NCI-H2227 treated with DMSO at 0.1 percent for 48 hours (cell line): ENCODE measurements at places on chromosomes 4 and X.

- no peak for DNase-seq
These were observed 64.1 kb downstream of the ALPK1 start for GRCh38 chr4:112361181-112361791.

GRCh38 chr4:26812049-26812714 lies 48.5 kb upstream of the STIM2 start:
- DNase-seq = no peak

- DNase-seq = peak; percentile 58
These were observed at the start of gene SLC6A8 for GRCh38 chrX:153687121-153688039. Gene SLC6A8 (plus strand): TSS chrX:153687926. CDS start chrX:153688575, 649 bp downstream.

- DNase-seq = no peak
These were observed 349.7 kb downstream of the IQCM start for GRCh38 chr4:149465955-149466354.

DNA sequence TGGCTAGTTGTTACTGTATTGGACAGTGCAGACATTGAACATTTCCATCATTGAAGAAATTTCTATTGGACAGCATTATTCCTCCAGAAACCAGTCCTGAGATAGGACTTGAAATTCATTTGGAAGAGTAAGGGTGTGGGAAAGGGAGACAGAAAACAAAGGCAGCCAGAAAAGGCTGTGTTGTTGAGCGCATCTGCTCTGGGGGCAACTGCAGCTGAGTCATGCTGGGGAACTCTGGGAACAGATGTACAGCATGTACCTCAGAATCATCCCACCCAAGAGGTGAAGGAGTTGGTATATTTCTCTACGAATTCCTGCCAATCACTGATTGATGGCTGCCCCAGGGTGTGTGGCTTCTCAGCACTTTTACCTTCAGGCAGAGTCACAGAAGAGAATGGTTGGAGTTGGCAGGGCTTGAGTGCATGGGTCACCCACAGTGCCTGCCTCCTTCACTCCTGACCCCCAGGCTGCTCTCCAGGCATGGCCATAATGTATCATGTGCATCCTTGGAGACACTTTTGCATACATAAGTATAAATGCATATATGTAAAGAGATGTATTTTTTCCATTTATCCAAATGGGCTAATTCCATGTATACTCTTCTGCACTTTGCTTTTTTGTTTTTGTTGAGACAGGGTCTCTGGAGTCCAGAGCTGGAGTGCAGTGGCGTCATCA lies 39.4 kb downstream of the GEMIN8 start:
- no peak for DNase-seq
